Endothelial cell of umbilical vein (primary cell): ENCODE measurements at places on chromosomes 2 and 18. TPM values are rescaled to one million over a fixed set of nuclear protein-coding genes. Genes with fewer than 3 reads are reported as not detected.

GPR39 gene
- total RNA-seq: 0.20 TPM in 1 of 2 replicates, not detected in the other

FTCDNL1 gene
- total RNA-seq: 0.27 and 0.65 TPM in 2 replicates

RAD51AP2 gene
- total RNA-seq: not detected in 2 replicates

SPP2 gene
- total RNA-seq: not detected in 2 replicates

DNA sequence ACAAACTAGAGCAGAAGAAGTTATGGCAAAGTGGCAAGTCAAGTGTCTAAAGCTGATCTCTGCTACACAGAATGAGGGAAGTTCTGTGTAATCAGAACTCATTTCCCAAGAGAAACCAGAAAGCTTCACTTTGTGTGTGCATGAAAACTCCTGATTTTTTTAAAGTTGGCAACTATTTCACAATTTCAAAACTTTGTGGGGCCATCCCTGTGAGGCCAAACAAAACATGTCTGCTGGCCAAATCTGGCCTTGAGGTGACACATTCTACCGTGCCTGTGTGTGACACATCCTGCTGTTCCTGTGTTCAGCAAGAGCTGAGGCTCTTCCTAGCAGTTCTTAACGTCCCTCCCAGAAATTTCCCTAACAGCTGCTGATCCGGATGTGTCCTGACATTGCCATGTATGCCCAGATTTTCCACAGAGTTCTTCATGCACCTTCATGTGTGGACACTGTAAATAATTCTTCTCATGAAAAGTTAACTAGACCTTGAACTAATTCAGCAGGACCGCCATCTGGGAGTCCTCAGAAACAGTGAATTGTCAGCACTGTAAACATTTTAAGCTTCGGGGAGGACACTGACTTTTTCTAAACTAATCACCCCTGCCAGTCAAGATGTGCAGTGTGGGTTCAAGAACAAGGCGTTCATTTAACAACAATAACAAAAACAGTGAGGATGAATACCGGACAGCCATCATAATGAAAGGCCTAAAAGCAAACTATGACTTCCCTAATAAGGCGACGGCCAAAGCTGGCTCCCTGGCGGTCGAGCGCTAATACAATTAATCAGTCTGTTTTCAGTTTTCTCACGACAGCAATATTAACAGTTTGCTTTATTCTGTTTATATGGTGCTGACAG is 99.0 kb downstream of the PLEKHM3 start:
- DNase-seq: peak; percentile 59

- DNase-seq: no peak
These were observed 124.9 kb downstream of the TNS1 start for GRCh38 chr2:217877866-217878265.

- no peak for DNase-seq
These were observed 17.1 kb upstream of the YWHAQ start for GRCh38 chr2:9647884-9648283.
